ENCODE measurements at places on chromosomes 2 and 18.

DNA sequence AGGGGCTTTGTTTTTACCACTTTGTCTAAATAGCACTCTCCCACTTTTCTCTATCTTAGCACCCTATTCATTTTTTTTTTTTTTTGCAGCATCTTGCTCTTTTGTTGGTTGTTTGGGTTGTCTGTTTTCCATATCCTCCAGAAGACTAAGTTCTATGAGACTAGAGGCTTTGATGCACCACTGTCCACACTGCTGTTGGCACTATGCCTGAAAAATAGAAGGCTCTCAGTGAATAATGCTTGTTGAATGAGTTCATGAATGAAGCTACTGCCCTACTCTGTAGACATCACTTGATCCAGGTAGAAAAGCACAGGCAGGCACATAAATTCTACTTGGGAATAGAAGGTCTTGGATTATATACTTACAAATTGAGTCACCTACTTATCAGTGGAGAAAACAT lies 7.3 kb downstream of the IL1A start:
- no peak for DNase-seq

- no peak for DNase-seq
Observed at GRCh38 chr2:68766376-68766845, 31.8 kb downstream of the ARHGAP25 start.

GRCh38 chr2:2159336-2159735 lies 171.7 kb downstream of the MYT1L start:
- DNase-seq, result no peak

DNA sequence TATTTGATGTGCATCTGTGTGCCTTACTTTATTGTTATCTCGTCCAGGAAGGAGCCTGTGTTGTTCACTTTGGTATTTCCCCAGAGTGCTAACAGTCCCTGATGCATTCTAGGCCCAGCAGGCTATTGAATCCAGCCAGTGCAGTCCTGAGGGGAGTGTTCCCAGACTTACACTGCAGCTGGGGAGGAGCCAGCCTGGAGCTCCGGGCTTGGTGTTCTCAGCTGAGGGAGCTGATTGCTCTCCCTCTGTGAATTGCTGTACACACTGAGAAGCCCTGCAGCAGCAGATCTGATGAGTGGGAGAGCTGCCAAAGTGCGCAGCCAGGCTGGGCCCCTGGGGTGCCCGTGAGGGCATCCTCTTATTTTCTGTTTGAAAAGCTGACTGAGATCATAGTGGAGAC lies 159.2 kb downstream of the GALNT3 start:
- peak; percentile 88 for DNase-seq

DNA sequence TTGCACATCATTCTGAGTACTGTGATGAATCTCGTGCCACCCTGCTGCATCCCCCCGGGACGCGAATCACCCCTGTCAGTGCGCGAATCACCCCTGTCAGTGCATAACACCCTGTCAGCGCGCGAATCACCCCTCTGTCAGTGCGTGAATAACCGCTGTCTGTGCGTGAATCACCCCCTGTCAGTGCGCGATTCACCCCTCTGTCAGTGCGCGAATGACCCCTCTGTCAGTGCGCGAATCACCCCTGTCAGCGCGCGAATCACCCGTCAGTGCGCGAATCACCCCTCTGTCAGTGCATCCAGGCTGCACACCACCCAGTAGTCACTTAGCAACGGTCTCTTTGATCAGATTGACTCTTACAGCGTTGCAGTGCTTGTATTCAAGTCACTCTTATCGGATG lies 134.4 kb upstream of the TPO start:
- DNase-seq, result no peak

DNA sequence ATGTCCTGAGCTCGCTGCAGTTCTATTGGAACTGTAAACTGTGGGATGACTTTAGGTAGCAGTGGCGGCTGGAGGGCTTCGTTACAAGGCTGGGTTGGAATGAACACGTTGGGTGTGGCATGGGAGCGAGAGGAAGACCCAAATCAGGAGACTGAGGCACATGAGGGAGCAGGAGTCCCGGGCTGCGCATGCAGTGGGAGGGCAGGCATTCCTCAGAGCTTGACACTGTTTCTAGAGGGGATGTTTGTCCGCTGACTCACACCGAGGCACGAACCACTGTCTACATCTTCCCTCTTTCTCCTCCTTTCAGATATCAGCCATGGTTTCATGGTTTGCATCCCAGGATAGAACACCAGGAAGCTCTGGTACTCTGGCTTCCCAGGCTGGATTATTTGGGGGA lies 40.6 kb upstream of the LAMA1 start:
- DNase-seq, result no peak

DNA sequence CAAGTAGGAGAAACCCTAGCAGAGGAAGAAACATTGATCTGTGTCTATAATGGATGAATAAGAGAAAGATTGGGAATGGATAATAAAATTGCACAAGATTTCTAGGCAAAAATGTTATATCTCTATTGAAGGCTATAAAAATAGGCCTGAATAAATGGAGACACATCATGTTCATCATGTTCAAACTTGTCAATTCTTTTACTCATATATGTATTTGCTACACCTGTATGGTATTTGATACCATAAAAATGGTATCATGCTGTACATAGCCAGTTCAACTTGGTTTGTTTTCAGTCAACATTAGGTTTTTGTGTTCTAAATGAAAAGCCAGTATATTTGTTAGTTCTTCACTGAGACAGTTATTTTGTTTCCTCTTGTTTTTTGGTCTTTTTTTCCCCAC lies 132.2 kb upstream of the RNF152 start:
- DNase-seq, result no peak

DNA sequence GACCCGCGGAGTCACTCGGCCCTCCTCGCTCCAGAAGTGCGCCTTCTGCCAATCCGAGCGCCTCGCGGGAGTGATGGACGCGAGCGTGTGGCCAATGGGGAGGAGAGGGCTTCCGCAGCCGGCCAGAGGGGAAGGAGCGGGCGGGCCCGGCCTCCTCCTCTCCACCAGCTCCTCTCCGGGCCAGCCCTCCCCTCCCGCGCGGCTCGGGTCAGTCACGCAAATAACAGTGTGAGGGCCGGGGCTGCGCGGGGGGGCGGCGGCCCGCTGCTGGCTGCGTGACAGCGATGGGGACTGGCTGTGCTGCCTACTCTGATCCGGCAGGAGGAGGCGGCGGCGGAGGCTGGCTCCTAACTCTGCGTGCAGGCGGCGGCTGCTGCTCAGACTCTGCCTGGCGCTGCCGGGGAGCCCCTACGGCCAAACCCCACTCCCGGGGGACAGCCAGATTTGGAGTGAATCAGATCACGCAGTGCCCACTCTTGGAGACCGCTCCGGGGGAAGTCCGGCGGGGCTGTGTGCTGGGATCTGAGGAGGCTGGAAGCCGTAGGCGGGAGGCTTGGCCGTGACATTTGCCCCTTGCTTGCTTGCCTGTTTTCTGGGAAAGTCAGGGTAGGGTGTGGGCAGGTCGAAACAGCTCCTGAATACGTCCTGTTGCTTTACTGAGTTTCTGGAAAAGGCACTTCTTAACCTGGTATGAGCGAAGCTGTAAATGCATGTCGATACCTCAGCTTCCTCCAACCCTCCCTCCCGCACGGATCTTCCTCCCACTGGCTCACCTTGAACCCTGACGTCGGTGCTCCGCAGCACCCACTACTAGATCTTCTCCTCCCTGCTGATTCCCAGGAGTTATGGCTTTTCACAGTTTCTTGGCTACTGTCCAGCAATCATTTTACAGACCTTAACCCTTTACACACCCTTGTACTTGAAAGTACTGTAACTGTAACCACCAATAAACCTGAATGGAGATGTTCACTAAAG lies 97.9 kb upstream of the SERTAD2 start:
- DNase-seq, result no peak

GRCh38 chr2:240898108-240898730 lies 2.3 kb upstream of the MAB21L4 start:
- no peak for DNase-seq

- no peak for DNase-seq
Observed at GRCh38 chr2:131557558-131558321, 30.1 kb downstream of the CCDC74A start.

DNA sequence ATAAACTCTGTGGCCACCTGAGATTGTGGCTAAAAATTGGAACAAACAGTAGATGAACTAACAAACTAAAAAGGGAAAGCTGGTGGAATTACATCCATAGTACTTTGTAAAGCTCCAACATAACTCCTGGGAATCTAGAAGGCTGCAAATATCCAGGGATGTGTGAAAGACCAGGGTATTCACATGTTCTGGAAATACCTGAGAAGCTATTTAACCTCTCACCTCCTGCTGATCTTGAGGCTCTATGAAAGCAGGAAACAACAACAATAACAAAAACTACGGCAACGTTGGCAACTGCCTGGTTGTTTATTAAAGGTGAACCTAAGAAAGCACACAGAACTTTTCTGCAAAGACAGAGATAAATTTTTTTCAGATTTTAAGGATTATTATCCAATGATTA lies 171.3 kb downstream of the CCDC178 start:
- no peak for DNase-seq

GRCh38 chr2:230715201-230715600 lies 2.6 kb downstream of the CAB39 start:
- DNase-seq, result no peak

DNA sequence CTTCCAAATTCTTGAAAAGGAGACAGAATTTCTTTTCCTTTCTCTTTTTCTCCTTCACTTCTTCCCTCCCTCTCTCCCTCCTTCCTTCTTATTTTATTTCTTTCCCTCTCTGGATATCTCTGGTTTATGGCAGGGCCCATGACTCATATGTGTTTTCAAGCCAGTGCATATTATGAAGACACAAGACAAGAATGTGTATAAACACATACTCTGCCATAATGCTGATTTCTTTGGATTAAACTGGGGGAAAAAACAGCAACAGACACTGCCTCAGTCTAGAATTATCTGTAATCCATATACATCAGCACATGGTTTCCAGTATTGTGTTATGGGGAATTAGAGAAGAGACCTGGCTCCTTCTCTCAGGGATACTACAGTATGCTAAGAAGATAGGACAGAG lies 82.8 kb upstream of the CPO start:
- no peak for DNase-seq

DNA sequence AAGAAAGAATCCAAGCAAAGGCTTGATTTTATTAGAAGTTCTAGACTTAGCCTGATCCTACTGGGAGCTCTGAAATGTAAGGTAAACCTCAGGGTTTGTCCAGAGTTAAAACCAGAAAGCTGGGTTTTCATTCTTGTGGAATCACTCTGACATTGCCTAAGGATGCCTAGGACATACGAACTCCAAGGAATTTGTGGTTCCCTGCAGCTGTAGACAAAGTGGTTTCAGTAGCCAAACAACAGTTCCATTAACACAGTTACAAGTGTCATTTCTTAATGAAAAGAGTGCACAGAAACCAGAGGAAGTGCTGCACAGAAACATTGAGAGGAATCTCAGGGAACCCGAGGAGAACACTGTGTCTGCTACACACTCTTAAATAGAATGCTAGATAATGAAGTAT lies 221.4 kb upstream of the ST6GAL2 start:
- no peak for DNase-seq

DNA sequence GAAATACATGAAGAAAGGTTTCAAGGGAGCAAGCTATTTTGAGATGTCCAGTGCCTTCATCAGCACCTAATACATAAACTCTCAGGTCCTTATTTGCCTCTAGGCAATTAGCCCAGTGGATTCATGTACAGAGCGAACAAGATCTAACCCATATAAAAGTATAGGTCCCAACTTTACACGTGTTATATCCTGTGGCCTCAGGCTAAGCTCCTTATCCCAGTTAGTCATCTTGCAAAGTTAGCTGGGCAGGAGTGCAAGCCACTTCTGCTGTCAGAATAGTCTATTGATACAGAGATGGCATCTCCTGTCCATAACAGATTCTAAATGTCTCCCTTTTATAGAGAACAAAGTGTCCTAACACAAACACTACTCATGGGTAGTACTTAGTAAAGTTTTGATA lies 203.9 kb upstream of the PIK3C3 start:
- DNase-seq, result no peak

- no peak for DNase-seq
Observed at GRCh38 chr2:268323-268722, 3.6 kb downstream of the ACP1 start.

GRCh38 chr18:27750014-27750413 lies 426.9 kb downstream of the CDH2 start:
- peak; percentile 18 for DNase-seq

DNA sequence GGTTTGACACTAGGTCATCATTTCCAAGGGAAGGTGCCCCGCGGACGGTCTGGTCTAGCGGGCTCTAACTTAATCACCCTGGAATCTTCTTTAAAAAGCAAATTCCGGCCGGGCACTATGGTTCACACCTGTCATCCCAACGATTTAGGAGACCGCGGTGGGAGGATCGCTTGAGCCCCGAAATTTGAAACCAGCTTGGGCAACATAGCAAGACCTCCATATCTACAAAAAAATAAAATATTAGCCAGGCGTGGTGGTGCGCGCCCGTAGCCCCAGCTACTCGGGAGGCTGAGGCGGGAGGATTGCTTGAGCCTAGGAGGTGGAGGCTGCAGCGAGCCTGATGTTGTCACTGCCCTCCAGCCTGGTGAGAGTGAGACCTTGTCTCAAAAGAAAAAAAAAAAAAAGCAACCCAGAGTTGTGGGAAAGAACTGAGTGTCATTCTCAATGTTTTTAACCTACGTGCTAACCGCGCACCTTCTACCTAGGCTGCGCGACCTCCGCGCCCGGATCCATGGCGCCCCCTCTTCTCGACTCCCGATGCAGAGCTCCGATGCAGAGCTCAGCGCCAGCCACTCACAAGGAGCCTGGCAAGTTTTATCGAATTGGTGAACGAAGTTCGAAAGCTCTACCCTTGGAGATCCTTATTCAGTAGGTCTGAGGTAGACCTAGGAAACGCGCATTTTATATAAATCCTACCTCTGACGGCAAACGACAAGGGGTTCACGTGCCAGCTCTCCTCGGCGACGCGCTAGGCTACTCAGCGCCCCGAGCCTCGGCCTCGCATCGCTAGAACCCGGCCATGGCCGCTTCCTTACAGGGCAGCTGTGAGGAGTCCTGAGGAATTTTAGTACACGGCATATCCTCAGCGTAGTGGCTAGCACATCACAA lies 888 bp upstream of the TWSG1 start:
- DNase-seq, result no peak

DNA sequence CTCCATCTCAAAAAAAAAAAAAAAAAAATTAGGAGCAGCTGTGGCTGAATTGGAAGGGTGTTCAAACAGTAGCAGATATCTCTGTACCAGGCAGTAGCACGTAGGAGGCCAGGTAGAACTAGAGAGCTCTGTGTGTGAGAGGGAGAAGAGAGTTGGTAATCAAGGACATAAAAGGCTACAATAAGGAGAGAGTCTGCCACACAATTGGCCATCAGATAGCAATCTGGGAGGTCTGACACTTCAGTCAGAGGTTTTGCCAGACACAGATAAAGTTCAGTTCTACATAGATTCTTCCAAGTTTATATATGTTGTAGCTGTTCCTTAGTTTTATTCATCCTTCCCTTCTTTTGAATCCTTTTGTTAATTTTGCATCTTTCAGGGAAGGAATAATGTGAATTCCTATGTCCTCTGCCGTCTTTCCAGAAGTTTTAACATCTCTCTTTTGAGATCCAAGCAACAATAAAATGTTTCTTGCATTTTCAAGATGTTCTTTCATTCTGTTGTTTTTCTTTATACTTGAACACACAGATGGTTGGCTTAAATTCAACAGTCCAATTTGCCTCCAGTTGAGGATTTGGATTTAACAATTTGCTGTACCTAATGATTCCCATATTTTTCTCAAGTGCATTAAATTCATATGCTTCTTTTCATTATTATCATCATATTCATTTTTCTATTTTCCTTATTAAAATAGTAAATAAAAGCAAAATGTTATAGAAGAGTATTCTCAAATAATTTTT lies 600.3 kb upstream of the GCFC2 start:
- no peak for DNase-seq

- no peak for DNase-seq
Observed at GRCh38 chr2:119943058-119943457, 69.8 kb upstream of the EPB41L5 start.
